ENCODE measurements at places on chromosomes 3 and 15. TPM values are rescaled to one million over a fixed set of nuclear protein-coding genes. Genes with fewer than 3 reads are reported as not detected.

AHSG gene
- 3.1 TPM for polyA plus RNA-seq

GOLGA8G gene
- 0.26 TPM for polyA plus RNA-seq

GRCh38 chr15:76127880-76128279 lies 68.1 kb downstream of the TMEM266 start:
- DNase-seq: no peak

DNA sequence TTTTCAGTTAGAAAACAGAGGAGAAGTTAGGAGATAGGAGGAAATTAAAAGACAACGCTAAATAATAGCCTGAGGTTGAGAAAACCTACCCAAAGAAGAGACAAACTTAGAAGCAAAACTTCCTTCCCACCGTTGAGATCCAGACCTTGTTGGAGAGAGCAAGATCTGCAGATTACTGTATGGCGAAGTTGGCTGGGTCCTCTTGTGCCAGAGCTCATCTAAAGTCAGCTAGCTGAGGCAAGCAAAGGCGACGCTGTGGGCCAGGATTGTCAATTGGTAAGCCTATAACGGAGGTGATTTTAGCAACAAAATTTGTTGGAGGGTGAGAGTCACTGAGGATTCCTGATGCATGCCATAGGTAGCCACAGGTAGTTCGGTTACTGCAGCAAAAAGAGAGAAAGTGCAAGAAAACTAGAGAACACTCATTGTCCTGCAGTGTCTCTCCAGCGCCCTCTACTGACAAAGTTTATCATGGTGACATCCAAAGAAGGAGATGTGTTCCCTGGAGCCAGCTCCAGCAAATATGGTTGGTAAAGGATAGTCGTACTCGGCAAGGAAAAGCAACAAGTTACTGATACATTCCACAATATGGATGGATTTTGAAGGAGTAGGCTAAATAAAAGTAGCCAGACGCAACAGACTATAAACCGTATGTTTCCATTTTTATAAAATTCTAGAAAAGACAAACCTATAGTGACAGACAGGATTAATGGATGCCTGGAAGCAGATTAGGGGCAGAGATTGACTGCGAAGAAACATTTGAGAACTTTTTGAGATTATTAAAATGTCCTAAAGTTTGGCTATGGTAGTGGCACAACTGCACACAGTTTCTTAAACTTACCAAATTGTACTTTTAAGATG lies 9.8 kb upstream of the OR5K4 start:
- peak; percentile 12 for DNase-seq

- DNase-seq: no peak
Measured at GRCh38 chr3:143090486-143090885, 29.1 kb upstream of the CHST2 start.
